Liver (tissue), 10 donors: ENCODE measurements at places on chromosomes 7 and 10. TPM values are rescaled to one million over a fixed set of nuclear protein-coding genes. Genes with fewer than 3 reads are reported as not detected.

FAM24B gene
- 0.21 TPM for polyA plus RNA-seq

PRLHR gene
- not detected for polyA plus RNA-seq

DNA sequence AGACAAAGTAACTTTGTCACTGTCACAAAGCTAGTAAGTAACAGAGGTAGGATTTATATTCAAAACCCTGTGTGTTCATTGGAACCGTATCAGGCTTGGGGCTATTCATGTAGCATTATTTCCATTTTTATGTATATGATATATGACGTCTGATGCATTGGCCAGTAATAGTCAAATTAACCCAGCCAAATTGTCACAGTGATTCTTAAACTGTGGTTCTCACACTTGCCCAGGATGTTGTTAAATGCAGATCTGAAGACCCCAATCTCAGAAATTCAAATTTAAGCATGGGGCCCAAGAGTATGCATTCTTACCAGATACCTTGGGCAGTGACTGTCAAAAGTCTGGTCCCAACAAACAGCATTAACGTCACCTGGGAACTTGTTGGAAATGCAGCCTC is 63.9 kb downstream of the C1GALT1 start:
- H3K4me3 ChIP-seq, result no peak overlapping the region
- peaks cover 16% of the 10 kb centered on the region for H3K4me1 ChIP-seq

GRCh38 chr10:98344589-98345038 is 70.4 kb downstream of the PYROXD2 start:
- no peak overlapping the region for H3K4me3 ChIP-seq
- H3K4me1 ChIP-seq, result no peaks in the 10 kb centered on the region
- no peaks in the 10 kb centered on the region for H3K27me3 ChIP-seq
- no peak for DNase-seq

DNA sequence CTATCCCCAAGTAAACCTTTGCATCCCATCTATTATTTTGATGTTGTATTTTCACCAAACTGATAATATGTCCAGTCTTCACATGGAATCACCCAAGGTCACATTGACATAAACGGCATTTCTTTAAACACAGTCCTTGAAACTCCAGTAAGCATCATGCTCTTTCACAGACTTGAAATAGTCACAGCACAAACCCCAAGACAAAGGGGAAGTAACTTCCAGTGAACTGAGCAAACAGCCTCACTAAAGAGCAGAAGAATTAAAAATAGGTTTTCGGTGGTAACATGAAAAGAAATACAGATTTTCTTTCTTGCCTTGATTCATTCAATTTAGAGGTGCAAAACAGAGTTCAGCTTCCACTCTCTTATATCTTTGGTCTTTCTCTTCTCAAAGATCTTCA is 253.7 kb downstream of the SFMBT2 start:
- DNase-seq, result no peak
- no peaks in the 10 kb centered on the region for H3K4me1 ChIP-seq
- H3K27me3 ChIP-seq, result no peaks in the 10 kb centered on the region
- H3K27ac ChIP-seq, result no peak overlapping the region
- H3K36me3 ChIP-seq, result no peaks in the 10 kb centered on the region
